ENCODE measurements at places on chromosomes 7 and 10.

DNA sequence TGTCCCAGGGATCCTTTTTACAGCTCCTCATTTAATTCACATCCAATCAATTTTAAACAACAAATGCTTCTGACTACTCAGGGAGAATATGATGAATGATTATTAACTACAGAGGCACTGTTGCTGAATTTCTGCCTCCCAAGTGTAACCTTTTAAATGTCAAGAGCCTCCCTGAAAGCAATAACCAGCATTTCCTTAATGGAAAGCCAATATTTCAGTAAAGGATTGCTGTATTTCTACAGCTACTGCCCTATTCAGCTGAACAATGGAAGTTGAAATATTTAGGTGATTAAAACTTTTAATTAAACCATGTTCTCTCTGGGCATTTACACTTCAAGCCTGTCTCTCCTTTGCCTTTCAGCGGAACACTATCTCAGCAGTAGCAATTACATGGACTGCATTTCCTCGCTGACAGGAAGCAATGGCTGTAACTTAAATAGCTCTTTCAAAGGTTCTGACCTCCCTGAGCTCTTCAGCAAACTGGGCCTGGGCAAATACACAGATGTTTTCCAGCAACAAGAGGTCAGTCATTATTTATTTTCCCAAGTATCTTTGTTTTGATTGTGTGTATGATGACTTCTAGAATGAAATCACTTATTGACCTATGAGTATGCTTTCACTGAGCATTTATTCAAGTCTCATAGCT lies 304.7 kb downstream of the BICC1 start:
- no peak for DNase-seq

GRCh38 chr10:18378766-18379165 lies 238.5 kb downstream of the CACNB2 start:
- no peak for DNase-seq

DNA sequence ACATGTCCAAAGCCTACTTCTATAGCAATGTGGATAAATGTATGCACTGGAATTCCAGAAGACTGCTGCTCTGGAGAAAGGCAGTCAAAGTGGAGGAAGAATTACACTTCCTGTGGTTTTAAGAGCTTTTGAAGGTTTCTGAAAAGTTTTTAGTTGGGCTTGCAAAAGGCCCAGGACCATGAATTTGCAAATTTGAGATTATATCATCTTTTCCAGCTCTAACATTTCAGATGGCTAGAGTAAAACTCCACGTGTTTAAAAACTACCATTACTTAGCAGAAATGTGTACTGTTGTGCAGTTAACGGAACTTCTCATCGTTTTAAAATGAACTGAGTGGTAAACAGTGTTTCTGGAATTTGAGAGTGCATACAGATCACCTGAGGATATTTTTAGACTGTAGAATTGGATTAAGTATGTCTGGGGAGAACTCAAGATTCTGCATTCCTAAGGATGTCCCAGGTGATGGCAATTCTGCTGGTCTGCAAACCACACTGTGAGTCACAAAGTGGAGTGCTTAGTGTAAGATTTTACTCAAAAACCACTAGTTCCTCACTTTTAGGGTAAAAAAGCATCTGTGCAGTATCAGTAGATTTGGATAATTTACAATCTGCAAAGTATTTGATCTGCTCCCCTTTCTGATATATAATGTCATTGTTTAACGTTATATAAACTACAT lies 32.9 kb upstream of the CCDC71L start:
- no peak for DNase-seq

- DNase-seq, result no peak
Measured at GRCh38 chr7:112572669-112573301, 92.0 kb downstream of the LSMEM1 start.
